ENCODE measurements at places on chromosomes 1 and 21.

- DNase-seq: no peak
These were observed 637.3 kb downstream of the MATN1 start for GRCh38 chr1:30085811-30086770.

GRCh38 chr1:197150336-197151005 is 4.0 kb upstream of the ASPM start:
- DNase-seq: no peak

GRCh38 chr21:34649400-34649799 is 19.4 kb upstream of the CLIC6 start:
- no peak for DNase-seq

DNA sequence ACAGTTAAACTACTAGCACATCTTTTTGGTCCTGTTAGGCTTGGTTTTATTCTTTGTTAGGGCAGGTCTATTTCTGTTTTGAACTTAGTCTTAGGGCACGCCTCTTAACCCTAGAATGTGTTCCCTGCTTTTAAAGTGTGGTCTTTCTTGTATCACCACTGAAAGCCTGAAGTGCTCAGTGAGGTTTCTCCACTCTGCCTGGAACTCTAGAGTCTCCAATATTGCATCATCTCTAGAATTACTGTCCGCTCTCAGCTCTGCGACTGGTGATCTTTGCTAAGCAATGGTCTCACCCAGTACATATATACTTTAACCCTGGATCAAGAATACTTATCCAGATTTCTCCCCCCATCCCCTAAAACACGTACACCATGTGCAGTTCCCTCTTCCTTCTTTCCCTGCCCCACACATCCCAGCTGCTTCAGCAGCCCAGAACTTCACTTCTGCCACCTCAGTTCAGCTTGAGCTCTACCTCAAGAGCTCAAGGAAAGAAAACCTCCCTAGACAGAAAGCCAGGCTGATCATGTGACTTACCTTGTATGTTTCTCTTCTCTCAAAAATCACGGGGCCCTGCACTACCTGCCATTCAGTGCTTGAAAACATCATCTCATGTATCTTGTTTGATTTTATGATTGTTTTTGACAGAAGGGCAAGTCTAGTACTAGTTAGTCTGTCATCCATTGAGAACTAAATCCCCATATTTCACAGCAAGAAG is 59.9 kb downstream of the TENT5C start:
- no peak for DNase-seq

DNA sequence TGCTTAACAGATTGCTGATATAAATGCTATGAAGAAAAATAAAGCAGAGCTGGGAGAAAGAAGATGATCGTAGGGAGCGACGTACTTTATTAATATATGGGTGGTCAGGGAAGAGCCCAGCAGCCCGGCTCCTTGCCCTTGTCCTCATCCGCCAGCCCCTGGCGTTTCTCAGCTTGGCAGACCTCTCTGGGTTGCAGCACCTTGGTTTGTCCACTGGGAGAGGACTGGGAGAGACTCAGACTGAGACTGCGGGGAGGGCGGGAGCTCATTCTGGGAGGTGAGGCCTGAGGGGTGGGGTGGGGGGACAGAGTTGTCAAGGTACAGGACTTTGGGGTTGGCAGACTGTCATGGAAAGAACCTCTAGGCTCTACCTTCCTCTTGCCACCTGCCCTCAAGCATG is 3.3 kb upstream of the S100A3 start:
- no peak for DNase-seq

DNA sequence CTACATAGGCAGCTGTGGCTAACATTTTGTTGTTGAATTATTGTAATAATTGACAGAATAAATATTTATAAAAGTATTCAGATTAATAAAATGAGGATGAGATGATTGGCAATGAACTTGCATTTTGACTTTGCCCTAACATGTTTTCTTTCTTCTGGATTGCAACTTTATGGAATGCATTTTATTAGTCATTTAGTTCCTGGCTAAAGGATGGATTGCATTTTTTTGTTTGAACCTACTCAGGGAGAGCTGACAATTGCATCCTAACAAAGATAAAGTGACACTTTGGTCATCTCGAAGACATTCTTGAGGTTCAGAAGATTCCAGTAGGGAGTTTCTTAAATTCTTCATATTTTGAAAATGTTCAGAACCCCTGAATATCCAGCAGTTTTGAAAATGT is 37.5 kb downstream of the PGM1 start:
- DNase-seq: no peak

DNA sequence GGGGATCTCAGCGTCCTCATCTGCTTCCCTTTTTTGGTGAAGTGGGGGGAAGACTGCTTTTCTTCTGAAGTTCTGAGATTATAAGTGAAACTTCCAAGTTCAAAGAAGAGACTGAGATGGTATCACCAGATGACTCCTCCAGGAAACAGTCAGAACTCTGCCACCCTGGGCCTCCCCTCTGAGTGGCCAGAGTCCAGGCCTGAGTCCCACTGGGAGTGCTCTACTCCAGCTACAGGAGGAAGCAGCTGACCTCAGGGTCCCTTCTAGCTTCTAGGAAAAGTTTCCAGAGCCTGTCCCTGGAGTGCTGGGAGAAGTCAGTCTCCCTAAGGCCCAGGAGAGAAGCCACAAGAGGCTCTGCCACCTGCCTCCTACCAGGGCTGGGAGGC is 104.7 kb downstream of the CASZ1 start:
- DNase-seq: no peak

- DNase-seq: no peak
These were observed 4.4 kb upstream of the PIK3C2B start for GRCh38 chr1:204498981-204499380.

DNA sequence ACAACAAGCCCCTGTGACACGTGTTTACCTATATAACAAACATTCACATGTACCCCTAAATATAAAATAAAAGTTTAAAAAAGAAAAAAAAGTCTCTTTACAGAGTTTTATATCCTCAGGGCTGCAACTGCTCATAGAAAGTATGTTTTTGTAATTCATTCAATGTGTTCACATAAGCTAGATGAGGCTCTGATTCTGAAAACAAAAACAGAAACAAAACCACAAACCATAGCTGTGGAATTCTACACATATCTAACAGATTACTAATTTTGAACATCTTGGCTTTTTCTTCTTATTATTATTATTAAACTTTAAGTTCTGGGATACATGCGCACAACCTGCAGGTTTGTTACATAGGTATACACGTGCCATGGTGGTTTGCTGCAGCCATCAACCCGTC is 579.6 kb upstream of the ZRANB2 start:
- DNase-seq: no peak

DNA sequence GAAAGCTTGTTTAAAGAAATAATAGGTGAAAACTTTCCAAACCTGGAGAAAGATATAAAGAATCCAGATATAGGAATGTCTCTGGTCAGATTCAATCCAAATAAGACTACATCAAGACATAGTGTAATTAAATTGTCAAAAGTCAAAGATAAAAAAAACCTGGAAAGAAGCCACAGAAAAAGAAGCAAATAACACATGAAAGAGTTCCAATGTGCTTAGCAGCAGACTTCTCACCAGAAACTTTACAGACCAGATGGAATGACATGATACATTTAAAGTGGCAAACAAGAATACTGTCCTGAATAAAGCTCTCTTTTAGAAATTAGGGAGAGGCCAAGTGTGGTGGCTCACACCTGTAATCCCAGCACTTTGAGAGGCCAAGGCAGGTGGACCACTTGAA is 1039.9 kb downstream of the KCNT2 start:
- no peak for DNase-seq

DNA sequence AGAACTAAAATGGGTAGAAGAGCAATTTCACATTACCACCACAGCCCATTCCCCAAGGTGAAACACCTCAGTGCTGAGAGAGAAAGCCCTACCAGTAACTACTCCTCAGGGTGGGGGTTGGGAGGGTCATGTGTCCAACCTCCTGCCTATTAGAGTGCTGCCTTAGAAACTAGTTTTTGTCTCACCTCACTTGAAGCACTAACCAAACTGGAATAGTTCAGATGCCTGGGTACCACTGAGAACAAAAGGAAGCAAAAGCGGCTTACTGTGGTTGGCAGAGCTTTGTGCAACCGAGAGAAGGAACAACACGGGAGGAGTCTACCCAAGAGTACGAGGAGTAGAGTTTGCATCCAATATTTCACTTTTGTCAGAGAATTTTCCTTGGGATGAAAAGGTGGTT is 1207.5 kb upstream of the ADGRL2 start:
- no peak for DNase-seq

- no peak for DNase-seq
These were observed 566.5 kb upstream of the PKN2 start for GRCh38 chr1:88117597-88117996.

GRCh38 chr1:91830242-91831131 is 55.5 kb downstream of the TGFBR3 start:
- DNase-seq: no peak

GRCh38 chr1:13699510-13699909 is 478 bp upstream of the PRDM2 start:
- DNase-seq: no peak

- no peak for DNase-seq
These were observed 13.2 kb upstream of the BEND5 start for GRCh38 chr1:48789903-48790302.

- no peak for DNase-seq
These were observed 4.9 kb downstream of the HAO2 start for GRCh38 chr1:119373465-119373864.

GRCh38 chr1:180273066-180273465 is 43.0 kb downstream of the LHX4 start:
- no peak for DNase-seq

DNA sequence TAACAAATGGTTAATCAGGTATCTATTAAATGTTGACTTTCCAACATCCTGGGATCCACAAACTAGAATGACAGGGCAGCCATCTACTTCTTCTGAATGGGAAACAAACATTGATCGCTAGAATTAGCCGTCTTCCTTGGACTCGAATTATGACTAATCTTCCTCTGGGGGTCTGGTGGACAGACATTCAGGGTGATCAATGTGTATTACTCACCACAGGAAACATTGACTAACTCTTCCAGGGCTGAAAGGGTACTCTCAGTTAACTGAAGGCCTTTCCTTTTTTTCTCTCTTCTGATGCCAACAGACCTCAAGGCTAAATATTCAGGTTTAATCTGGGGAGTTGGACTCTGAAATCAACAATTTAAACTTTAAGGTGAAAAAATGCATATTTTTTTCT is 9.5 kb downstream of the NOL9 start:
- DNase-seq: no peak

GRCh38 chr21:46357684-46358425 is 33.9 kb downstream of the PCNT start:
- DNase-seq: no peak

- no peak for DNase-seq
These were observed 115.6 kb downstream of the TNFSF18 start for GRCh38 chr1:172935062-172935592.

DNA sequence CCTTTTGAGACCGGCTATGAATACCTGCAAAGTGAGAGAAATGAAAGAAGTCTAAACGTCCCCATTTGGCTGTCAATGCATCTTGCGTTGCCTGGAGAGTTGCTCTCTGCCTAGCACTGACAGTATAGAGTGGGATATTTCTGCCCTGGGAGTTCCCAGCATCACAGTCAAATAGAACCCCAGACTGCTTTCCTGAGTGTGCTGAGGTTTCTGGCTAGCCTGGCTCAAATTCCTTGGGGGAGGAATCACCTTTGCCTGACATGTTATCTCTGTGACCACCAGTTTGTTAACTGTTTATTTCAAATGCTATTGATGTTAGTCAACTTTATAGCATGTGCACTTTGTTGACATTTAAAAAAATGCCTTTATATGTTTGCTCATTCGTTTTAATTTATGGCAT is 212.0 kb upstream of the FAM78B start:
- no peak for DNase-seq

GRCh38 chr1:154348429-154349076 is 23.2 kb downstream of the ATP8B2 start:
- DNase-seq: no peak
